ENCODE measurements at places on chromosomes 2 and 18.
A peak's percentile ranks its signal among the peaks of the same experiment; 100 is the strongest.

GRCh38 chr18:76721207-76721996, 101.0 kb upstream of the ZNF236 start:
- peak; percentile 15 for DNase-seq

- DNase-seq = no peak
These were observed 1.8 kb downstream of the RBFA start for GRCh38 chr18:80035997-80036396.

- no peak for DNase-seq
These were observed 45.0 kb downstream of the TFCP2L1 start for GRCh38 chr2:121239969-121240368.

DNA sequence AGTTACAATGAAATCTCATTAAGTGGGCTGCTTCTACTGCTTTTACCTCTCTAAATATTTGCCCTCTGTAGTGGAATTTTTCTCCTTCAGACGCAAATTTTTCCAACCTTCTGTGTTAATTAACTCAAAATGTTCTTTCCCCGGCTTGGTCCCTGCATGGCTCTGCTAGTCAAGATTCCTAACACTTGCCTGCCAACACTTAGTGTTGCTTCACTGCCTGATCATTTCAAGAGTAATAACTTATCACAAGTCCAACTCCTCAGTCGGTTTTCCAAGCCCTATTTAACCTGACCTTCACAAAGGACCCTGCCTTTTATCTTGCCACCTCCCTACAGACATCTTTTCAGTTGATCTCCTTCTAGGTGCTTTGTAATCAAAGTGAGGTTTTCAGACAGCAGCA, 142.7 kb downstream of the HRH4 start:
- DNase-seq = no peak

DNA sequence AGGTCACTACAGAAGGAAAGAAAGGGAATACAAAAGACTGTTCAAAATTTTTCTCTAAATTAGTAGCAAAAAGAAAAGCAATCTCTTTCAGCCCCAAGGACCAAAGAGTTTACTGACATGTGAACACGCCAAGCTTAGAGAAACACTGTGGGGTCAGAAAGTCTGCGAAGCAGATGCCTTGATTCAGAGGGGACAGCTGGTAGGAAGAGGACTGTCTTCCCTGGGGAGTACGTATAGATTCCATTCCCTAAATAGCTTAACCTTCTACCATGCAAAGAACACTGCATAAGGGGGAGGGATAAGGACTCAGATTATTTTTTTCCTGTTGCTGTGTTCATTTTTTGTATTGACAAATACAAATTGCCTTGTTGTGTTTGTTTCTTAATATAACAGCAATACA, 96.1 kb downstream of the IRS1 start:
- no peak for DNase-seq

DNA sequence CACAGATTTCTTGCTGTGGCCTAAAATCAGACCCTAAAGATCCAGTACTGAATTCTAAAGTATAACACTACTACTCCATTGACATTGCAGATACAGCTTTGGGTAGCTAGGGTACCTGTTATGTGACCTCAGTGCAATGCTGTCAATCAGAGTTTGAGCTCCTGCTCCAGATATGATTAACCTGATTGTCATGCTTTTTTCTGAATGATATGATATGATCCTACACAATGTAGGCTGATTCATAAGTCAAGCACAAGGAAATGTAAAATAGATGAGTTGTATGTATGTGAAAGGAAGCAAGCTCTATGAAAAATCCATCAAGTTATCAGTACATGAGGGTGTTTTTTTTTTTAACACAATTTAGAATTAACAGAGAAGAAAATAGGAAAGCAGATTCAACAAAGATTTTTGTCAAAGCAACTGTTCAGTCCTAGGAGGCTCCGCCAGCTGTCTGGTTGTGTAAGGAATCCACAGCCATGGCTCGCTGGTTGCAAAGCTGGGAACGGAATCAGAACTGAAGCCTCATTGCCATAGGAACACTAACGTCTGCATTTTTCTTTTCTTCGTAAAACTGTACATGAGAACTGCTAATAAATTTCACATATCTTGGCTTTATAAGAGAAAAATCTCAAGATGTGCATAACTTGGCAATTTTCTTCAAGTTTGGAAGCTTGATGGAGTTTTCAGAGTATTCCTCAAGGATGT, 52.9 kb downstream of the NR4A2 start:
- no peak for DNase-seq

GRCh38 chr2:80942766-80943165, 638.2 kb upstream of the LRRTM1 start:
- no peak for DNase-seq

GRCh38 chr2:171134624-171135230, 26.0 kb downstream of the TLK1 start:
- no peak for DNase-seq

- DNase-seq = no peak
These were observed 54.3 kb upstream of the ITGA6 start for GRCh38 chr2:172373076-172373475.

DNA sequence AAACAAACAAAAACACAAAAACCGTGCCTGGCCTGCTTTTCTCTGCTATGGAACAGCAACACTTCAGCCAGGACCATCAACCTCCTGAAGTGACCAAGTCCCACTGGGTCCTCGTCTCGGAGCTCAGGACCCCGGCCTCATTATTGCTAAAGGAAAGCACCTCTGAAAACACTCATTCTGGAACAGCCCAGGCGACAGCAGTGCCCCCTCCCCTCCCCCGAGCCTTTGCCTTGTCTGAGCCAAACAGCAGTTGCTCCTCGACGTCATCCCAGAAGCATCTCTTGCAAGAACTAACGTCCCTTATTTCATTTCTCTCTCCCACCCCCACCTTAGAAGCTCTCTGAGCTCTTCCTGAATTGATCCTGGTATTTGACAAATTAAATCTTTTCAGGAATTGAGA, 27.4 kb downstream of the APCDD1 start:
- DNase-seq = no peak

DNA sequence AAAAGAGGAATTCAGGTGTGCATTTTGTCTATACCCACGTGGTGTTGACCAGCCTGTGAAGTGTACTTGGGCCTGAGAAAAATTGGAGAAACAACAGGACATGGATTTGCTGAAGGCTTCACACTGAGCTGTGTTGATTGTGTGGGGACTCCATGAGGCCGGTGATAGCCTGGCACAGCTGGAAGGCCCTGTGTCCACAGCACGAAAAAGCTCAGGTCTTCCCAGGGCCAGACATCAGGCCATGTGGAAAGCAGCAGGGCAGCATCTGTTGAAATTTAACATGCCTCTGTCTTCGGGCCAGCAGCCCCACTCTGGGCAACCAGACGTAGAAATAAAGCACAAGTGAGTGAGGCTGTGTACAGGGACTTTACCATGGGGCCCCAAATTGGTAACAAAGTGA, 84.1 kb downstream of the HS6ST1 start:
- no peak for DNase-seq

- no peak for DNase-seq
These were observed 42.1 kb downstream of the CRACDL start for GRCh38 chr2:98893911-98894321.

DNA sequence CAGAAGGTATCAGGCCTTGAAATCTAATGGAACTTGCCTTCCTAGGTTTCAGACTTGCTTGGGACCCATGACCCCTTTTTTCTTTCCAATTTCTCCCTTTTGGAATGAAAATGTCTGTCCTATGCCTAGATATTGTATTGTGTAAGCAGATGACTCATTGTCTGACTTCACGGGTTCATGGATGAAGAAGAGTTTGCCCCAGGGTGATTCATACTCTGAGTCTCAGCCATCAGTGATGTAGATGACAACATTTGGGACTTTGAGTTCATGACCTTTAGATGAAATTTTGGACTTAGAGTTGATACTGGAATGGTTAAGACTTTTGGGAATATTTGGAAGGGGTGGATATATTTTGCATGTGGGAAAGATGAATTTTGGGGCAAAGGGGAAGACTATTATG, 11.2 kb upstream of the SCYGR5 start:
- peak; percentile 1 for DNase-seq

GRCh38 chr2:28488858-28489575, 6.8 kb upstream of the PLB1 start:
- no peak for DNase-seq

- no peak for DNase-seq
These were observed 27.3 kb upstream of the C2orf66 start for GRCh38 chr2:196836440-196836839.
